ACHN (cell line): ENCODE measurements at places on chromosomes 11 and 22.
A peak's percentile ranks its signal among the peaks of the same experiment; 100 is the strongest.

- DNase-seq = no peak
These were observed 25.9 kb downstream of the ALG9 start for GRCh38 chr11:111845276-111846028.

DNA sequence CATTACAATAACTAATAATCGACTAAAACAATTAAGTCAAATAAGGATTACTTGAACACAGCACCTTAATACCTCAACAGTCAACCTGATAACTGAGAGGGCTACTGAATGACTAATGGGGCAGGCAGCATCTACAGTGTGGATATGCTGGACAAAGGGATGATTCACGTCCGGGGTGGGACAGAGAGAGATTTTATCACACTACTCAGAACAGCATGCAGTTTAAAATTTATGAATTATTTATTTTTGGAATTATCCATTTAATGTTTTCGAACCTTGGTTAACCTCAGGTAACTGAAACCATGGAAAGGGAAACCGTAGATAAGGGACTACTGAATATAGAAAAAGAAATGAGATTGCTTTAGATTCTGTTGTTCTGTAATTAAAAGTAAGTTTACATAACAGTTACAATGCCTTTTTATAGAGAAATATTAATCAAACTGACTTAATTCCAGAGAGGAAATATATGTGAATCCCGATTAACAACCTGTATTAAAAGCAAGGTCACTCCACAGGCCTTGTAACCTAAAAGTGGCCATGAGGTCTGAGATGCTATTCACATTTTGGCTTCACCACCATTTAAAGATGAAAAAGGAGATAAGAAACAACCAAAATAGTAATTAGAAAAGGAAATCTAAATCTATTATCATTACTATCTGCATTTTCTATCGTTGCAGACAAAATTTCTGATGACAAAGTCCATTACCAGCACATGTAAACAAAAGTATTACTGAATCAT is 119.0 kb upstream of the TP53AIP1 start:
- peak; percentile 62 for DNase-seq

DNA sequence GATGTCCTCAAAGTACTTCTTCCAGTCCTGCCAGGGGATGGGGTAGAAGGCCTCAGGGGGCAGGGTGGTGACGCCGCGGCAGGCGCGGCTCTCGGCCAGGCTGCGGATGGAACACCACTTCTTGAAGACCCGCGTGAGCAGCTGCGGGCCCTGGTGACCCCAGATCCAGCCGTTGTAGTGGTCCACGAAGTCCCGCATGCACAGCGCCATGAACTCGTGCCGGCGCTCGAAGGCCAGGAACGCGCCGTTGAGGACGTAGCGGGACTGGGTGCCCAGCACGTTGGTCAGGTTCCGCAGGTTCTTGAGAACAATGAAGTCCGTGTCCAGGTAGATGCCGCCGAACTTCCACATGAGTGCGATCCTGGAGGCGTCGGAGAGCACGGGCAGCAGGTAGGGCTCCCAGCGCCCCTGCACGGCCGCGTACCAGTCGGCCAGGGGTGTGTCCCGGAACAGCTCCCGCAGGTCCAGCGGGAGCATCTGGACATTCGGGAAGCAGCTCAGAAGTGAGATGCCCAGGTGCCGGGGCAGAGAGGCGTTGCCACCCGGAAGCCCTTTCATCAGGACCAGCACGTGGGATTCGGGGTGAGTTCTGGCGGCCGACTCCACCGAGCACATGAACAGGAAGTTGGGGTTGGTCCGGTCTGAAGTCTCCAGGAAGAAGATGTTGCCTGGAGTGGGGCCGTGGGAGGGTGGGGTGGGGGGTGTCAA is 27.5 kb downstream of the A4GALT start:
- no peak for DNase-seq

DNA sequence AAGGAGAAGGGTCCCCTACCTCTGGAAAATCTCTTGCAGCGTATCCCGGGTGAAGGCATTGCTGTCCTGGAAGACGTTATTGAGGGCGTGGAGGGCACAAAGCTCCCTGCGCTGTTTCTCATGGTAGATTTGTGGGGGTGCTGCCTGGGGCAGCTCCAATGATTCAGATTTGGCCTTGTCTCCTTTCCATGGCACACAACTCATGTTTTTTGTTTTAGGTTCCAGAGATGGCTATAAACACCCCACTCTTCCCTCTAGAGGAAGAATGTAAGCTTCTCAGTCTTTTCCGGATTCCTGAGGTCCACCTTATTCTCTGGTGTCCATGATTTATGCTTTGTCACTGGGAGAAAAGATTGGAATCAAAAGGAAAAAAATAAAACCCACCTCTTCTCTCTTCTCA is 959 bp downstream of the JOSD1 start:
- DNase-seq = peak; percentile 61

GRCh38 chr11:99192716-99193115 is 172.0 kb downstream of the CNTN5 start:
- no peak for DNase-seq

GRCh38 chr11:24238771-24239645 is 257.8 kb upstream of the LUZP2 start:
- no peak for DNase-seq

GRCh38 chr11:101390539-101390938 is 193.3 kb downstream of the TRPC6 start:
- DNase-seq = peak; percentile 3

DNA sequence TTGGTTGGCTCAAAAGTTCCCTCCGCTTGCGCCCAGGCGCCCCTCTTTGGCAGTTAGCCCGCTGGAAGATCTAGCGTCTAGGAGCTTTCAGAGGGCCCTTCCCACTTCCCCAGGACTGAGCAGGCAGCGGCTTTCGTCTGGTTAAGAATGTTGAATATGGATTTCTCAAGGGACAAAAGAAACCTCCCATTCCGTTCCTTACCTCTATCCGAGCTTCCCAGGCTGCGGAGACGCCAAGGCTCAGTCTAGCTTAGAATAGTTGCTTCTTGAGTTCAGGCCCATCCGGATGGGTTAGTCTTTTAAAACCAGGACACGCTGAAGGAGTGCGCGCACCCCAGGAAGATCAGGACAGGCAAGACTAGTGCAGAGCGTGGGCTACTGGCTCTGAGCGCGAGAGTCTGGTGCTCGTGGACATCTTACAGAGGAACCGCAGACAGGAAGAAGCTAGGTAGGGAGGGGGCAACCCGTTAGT is 1.6 kb downstream of the NELL1 start:
- DNase-seq = no peak

- no peak for DNase-seq
These were observed 11.0 kb upstream of the NECTIN1 start for GRCh38 chr11:119739975-119740374.

DNA sequence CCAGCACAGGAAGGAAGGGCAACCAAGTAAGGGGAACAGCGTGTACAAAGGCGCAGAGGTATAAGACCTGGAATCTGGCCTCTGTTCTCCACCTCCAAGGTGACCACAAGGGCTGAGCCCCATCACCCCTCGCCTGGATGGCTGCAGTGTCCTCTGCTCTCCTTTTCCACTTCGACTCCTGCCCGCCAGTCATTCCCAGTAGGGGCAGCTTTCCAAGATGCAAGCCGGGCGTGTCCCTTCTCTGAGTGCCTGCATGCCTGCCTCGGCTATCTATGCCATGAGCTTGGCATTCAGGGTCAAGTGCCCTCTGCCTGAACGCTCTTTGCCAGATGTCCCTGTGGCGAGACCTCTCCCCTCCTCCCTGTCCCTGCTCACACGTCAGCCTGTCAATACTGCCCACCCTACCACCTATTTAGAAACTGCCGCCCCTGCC is 17.0 kb downstream of the FADS3 start:
- peak; percentile 16 for DNase-seq

GRCh38 chr11:111581341-111581740 is 20.9 kb upstream of the SIK2 start:
- no peak for DNase-seq

- DNase-seq = no peak
These were observed 22.7 kb downstream of the IGSF9B start for GRCh38 chr11:133934096-133934495.

DNA sequence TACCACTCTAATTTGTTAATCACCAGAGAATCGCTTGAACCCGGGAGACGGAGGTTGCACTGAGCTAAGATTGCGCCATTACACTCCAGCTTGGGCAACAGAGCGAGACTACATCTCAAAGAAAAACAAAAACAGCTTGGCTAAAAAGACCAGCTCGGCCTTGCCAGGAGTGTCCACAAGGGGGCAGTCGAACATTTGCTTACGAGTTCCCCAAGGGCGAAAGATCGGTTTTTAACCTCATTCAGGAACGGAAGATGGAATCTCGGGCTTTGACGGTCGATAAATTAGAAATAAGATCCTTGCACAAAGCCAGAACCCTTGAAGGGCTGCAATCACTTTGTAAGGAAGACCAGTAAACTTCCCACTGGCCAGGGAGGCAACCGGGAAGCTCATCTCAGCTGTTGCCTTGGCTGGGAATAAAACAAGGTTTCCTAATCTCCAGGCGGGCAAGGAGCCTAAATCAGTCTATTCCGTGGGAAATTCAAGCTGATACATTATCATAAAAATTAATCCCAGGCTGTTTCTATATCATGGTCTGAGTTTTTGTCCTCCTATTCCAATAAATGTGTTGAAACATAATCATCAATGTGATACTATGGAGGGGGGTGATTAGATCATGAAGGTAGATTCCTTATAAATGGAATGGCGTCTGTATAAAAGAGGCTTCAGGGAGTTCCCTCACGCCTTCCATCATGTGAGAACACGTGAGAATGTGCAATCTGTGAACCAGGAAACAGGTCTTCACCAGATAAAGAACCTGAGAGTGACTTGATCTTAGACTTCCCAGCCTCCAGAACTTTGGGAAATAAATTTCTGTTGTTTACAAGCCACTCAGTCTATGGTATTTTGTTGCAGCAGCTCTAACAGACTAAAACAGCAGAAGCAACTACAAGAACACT is 14.9 kb upstream of the SLC29A2 start:
- DNase-seq = peak; percentile 82

GRCh38 chr11:118791961-118792569 is 1.1 kb upstream of the DDX6 start:
- peak; percentile 29 for DNase-seq

DNA sequence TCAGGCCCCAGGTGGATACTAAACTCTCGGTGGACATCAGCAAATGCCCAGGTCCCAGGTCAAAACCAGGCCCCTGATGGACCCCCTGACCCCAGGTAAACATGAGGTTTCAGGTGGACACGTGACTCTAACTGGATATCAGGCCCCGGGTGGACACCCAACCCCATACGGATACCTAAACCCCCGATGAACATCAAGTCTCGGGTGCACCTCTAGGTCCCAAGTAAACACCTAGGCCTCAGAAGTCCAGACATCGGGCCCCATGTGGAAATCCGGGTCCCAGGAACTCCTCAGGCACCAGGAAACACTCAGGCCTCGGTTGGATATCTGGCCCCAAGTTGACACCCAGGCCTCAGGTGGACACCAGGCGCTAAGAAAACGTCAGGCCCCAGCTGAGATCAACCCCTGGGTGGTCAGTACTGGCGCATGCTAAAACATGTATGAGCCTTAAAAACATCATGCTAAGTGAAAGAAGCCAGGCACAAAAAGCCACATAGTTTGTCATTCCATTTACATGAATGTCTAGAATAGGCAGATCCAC is 54.4 kb upstream of the SEPTIN5 start:
- DNase-seq = no peak

GRCh38 chr11:46663277-46663940 is 37.0 kb downstream of the ARHGAP1 start:
- DNase-seq = no peak

- no peak for DNase-seq
These were observed 5.0 kb upstream of the CCDC81 start for GRCh38 chr11:86369668-86370067.

DNA sequence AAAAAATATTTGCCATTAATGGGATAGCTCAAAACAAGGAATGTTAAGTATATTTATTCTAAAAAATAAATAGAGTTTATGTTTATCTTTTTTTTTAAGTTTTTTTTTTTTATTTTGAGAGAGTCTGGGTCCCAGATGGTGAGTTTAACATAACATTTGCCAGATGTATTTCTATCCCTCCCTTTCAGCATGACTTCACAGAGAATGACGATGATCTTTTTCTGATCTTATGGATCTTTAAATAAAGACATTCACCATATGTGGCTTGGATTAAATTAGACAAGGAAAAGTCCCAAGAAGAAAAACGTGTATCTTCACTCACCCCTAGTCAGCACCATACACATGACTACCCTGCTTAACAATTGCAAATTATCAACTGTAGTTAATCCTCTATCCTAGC is 839.8 kb upstream of the CNTN5 start:
- DNase-seq = no peak

- peak; percentile 1 for DNase-seq
These were observed 328.1 kb upstream of the MPPED2 start for GRCh38 chr11:30914143-30914762.

DNA sequence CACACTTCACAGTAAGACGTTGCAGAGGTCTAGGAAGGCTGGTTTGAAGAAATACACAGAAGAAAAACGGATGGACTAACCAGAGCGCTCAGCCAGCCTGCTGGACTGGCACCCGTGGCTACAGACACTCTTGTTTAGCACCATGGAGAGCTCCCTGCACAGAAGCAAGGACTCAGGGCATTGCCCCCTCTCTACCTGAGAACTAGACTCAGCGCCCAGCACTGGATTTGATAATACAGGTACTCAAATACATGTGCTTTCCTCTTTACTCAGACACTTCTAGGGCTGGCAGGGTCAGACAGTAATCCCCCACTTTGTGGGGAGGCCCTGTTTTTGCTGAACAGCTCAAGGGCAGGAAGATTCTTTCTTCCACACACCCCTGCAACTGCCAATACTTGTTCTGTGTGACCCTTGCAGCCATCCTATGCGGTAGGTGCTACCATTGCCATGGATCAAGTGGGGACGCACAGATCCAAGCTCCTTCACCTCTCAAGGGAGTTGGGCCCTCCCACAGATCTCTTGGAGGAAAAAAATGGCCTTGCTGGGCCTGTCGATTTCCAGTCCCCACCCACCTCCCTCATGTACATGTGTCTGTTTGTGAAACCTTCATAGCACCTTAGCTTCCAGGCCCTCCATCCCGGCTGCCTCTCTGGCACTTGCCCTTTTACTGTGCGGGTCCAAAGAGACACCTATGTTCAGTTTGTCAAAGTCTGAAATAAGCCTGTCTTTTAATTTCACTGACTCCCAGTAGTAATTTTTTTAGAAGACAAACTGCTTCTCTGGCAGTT is 5.1 kb upstream of the P2RX6 start:
- DNase-seq = peak; percentile 60

GRCh38 chr11:125146232-125146631 is 18.3 kb upstream of the PKNOX2 start:
- no peak for DNase-seq

- no peak for DNase-seq
These were observed 24.6 kb upstream of the TESMIN start for GRCh38 chr11:68775951-68776388.

GRCh38 chr11:46253258-46254132 is 24.0 kb upstream of the CREB3L1 start:
- no peak for DNase-seq

- no peak for DNase-seq
These were observed 1233.5 kb downstream of the BRD1 start for GRCh38 chr22:48594016-48594756.
